ENCODE measurements at places on chromosomes 6 and 20.

DNA sequence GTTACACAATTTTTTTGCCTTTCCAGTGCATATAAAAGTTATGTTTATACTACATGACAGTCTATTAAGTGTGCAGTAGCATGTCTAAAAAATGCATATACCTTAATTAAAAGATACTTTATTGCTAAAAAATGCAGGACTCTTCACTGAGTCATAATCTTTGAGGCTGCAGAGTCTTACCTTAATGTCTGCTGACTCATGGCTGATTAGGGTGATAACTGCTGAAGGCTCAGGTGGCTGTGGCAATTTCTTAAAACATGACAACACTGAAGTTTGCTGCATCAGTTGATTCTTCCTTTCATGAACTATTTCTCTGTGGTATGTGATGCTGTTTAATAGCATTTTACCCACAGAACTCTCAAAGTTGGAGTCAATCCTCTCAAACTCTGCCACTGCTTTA lies 19.1 kb downstream of the ZSCAN23 start:
- DNase-seq = no peak

- no peak for DNase-seq
Observed at GRCh38 chr6:141195251-141195832, 937.4 kb upstream of the GJE1 start.

DNA sequence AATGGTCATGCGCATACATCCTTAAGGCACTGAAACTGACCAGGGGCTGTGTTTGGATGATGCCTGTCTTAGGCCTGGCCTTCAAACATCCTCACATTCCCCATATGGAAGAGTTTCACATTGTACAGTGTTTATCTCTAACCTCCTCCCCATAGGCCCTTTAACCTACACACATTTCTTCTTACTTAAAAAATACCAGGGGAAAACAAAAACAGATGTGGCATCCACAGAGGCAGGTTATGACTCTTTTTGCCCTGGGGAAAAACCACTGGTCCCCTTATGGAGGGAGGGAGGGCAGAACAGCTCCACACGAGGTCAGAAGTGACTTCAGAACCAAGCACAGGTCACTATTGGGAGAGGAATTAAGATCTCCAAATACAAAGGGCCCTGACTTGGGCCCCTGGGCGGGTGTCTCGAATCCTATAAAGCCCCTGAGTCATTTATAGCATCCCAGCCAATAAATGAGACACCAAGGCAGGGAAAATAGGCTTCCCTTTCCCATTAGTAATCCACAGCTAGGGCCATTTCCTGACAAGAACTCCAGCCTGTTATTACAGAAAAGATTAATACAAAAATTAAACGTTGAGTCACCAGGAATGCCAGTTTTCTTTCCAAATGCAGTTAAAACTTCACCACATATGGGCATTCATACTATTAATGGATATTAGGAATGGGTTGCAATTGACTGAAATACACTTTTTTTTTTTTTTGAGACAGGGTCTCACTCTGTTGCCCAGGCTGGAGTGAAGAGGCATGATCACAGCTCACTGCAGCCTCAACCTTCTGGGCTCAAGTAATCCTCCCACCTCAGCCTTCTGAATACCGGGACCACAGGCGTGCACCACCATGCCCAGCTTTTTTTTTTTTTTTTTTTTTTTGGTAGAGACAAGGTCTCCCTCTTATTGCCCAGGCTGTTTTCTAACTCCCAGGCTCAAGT lies 107.2 kb downstream of the ATP9A start:
- no peak for DNase-seq

- no peak for DNase-seq
Observed at GRCh38 chr6:52306972-52307870, 22.7 kb upstream of the MCM3 start.

GRCh38 chr6:121764493-121764892 lies 329.0 kb downstream of the GJA1 start:
- no peak for DNase-seq

DNA sequence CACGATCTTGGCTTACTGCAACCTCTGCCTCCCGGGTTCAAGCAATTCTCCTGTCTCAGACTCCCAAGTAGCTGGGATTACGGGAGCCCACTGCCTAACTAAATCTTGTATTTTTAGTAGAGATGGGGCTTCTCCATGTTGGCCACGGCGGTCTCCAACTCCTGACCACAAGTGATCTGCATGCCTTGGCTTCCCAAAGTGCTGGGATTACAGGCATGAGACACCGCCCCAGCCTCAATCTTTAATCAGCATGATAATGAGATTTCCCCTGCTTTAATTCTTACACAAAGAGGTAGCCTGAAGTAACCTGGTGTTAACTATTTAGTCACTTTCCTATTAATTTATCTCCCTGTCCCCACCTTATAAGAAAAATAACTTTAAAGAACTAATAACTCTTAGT lies 31.3 kb upstream of the TRDN start:
- DNase-seq = no peak

- DNase-seq = no peak
Observed at GRCh38 chr20:62186887-62187866, 4.3 kb downstream of the MTG2 start.

GRCh38 chr6:156885562-156885961 lies 108.4 kb downstream of the ARID1B start:
- no peak for DNase-seq

DNA sequence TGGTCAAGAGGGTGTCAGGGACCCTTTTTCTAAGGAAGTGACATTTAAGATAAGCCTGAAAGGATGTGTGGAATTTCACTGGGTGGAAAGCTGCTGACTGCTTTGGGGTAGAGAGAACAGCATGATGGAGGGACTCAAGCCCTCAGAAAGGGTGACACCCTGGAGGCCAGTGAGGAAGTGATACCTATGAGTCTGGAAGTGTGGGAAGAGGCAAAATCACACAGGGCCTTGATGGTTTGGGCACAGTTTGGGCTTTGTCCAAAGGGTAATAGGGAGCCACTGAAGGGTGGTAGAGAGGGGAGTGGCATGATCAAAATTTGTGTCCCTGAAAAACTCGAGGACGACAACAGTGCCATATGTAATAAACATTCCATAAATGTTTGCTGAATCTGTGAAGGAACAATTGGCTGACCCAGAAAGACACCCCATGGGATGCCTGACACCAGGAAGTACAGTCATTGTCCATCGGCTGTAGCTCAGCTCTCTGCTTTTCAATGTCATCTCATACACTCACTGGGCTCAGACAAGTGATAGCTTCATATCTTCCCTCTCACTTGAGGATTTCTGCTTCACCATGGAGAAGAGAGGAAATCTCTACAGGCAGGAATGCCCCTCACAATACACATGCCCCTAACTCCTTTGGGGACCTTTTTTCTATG lies 21.3 kb downstream of the CASS4 start:
- DNase-seq = no peak

GRCh38 chr6:3281631-3282475 lies 23.1 kb downstream of the PSMG4 start:
- DNase-seq = no peak

GRCh38 chr6:14381829-14382677 lies 264.5 kb downstream of the CD83 start:
- no peak for DNase-seq

GRCh38 chr20:32752458-32753250 lies 9.4 kb upstream of the COMMD7 start:
- DNase-seq = no peak

- DNase-seq = no peak
Observed at GRCh38 chr20:43506238-43506637, 1.3 kb upstream of the L3MBTL1 start.

DNA sequence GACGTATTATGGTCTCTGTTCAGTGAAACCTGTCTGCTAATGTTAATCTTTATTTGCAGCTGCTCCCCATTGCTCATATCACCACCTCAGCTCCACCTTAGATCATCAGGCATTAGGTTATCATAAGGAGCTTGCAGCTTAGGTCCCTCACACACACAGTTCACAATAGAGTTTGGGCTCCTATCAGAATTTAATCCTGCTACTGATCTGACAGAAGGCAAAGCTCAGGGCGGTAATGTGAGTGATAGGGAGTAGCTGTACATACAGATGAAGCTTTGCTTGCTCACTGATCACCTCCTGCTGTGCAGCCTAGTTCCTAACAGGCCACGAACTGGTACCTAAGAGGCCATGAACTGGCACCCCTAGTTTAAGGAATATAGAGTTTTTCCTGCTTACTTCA lies 989.7 kb downstream of the EYS start:
- DNase-seq = no peak

DNA sequence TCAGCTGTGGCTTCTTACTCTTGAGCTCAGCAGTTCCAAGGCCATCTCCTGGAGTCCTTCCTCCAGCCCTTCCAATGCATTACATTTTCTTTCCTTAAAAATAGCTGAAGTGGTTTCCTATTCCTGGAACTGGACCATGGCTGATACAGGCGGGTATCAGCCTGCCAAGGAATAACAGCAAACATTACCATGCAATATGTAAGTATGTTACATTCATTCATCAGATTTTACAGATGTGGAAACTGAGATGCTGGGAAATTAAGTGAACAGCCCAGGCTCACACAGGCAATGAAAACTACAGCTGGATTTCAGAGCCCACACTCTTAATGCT lies 100.4 kb downstream of the NRN1 start:
- DNase-seq = no peak

DNA sequence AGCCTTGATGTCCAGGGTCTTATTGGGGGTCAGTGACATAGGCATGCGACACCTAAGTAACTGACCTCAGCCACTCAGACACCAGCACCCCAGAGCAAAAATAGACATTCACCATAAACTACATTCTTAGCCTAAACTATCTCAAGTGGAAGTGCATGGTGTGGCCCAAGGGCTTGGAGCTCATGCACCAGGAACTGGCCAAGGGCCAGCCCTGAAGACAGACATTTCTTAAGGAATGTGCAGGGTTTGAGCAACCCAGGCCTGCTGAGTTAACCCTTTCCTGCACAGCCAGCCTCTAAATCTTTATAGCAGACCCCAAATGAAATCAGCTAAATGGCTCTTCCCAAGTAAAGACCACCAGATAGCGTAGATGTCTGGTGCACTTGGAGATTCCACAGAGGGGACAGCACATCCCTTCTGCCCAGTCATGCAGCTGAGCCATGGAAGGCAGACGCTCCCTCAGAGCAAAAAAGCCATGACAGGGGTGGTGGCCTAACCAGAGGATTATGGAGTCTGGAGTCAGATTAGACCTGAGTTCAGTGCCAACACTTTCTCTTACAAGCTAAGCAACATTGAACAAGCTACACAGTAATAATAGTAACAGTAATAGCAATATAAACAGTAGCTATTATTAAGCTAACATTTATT lies 222.6 kb downstream of the ZMYND8 start:
- DNase-seq = no peak

- DNase-seq = no peak
Observed at GRCh38 chr6:78854546-78854945, 12.8 kb upstream of the IRAK1BP1 start.

All from stimulated activated CD4-positive, alpha-beta T cell treated with anti-CD3 and anti-CD28 coated beads, Interleukin-12 subunit alpha, Interleukin-12 subunit beta, amount 100 ng/mL, for 4 hours (primary cell).